ENCODE measurements at places on chromosomes 5 and 9.

DNA sequence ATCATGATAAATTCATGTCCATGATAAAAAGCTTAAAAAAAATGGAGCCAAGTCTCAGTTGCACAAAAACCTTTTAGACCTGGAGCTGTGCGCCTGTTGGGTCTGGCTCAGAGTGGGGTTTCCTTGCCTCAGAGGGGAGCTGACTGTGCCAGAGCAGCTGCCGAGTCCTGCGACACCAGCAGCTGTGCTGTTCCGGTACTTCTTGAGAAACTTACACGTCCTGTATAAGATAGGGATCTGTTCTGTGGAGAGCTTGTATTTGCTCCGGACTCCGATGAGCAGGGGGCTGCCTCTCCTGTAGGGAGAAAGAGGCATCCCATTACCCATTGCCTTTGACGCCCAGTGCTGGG, 28.6 kb downstream of the GFPT2 start:
- DNase-seq = no peak

GRCh38 chr5:168347368-168348083, 56.1 kb downstream of the WWC1 start:
- no peak for DNase-seq

GRCh38 chr9:125202846-125203618, 2.7 kb downstream of the RABEPK start:
- no peak for DNase-seq

GRCh38 chr9:114046875-114047274, 31.2 kb downstream of the AMBP start:
- no peak for DNase-seq

- peak; percentile 68 for DNase-seq
Observed at GRCh38 chr9:86072394-86072877, 26.9 kb downstream of the GOLM1 start.

- DNase-seq = no peak
Observed at GRCh38 chr9:38007016-38007415, 62.0 kb downstream of the SHB start.

DNA sequence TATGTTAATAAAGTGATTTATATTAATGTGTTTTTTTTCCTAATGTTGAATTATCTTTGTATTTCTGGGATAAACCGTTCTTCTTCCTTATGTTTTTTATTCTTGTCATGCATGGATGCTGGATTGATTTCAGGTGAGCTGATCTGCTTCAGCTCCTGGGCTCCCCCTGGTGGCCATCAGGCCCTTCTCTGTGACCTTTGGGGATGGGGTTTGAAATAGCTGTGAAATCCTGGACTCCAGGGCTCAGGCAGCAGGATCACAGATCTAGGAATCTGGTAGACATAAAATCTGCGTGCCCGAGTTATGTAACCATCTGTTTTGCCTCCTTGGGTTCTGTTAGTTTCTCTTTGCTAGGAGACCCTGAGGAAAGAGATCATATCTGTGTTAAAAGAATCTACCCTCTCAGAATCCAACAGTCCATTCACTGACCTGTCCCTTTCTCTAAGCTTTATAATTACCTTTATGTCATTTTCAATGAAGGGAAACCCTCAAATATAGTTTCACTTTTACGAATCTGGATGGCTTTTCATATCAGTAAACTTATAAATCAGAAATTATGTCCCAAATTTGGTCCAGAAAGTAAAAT, 12.2 kb upstream of the OR13J1 start:
- peak; percentile 87 for DNase-seq

GRCh38 chr5:58544195-58544594, 38.7 kb upstream of the RAB3C start:
- no peak for DNase-seq

GRCh38 chr5:39016587-39017275, 57.5 kb downstream of the RICTOR start:
- no peak for DNase-seq

DNA sequence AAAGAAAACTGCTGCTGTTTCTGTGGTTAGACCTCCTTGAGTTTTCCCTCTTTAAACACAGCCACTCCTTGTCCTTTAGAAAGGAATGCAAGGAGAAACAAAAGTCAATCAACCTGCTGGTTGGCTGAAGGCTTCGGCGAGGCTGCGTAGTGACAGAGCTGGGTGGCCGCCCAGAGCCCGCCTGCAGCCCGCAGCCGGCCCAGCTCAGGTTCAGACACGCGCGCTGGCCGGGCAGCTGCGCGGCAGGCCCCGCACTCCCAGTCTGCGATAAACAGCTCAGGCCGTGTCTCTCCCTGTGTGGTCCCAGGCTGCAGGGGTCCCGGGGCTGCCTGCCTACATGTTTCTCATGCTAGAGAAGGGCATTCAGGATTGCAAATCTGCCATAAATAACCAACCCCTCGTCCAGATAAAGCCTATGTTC, 115.4 kb downstream of the HSD17B3 start:
- DNase-seq = peak; percentile 84

GRCh38 chr5:6193310-6193709, 185.0 kb downstream of the MED10 start:
- no peak for DNase-seq

DNA sequence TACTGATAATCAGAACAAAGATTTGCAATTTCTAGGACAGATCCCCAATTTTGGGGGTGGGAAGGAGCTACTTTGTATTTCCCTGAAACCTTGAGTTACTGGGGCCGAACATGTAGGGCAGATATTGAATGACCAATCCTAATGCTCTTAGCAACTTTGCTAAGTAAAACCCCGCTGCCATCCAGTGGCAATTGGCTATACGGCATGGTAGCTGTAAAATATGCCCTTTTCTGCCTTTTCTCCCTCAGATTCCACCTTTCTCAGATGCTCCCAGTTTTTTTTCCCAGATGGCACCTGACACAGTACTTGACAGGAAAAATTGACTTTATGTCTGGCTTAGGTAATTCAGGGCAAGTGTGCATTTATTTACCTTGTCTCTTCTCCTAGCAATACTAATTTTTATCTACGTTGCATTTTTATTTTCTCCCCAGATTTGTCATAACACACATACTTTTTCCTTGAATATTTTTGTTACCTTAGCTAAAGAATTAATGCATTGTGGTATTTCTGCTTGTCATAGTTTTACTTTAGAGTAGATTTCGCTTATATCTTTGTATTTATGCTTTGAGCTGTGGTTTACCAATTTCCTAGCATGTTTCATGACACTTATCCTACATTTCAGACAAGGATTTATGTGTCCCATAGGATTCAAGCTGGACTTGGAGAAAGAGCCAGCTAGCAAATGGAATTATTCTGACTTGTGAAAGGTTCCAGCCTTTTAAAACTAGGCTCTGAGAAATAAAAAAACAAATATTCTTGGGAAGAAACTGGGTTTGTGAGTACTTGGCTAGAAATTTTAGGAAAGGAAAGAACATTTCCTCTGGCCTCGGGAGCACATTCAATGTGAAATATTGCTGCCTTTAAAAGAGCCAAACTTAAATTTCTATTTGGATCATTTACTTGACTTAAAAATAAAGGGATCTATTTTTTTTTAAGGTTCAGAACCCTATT, 37.4 kb downstream of the PIK3R1 start:
- peak; percentile 83 for DNase-seq

GRCh38 chr5:173192561-173192960, 42.4 kb downstream of the NKX2-5 start:
- no peak for DNase-seq

DNA sequence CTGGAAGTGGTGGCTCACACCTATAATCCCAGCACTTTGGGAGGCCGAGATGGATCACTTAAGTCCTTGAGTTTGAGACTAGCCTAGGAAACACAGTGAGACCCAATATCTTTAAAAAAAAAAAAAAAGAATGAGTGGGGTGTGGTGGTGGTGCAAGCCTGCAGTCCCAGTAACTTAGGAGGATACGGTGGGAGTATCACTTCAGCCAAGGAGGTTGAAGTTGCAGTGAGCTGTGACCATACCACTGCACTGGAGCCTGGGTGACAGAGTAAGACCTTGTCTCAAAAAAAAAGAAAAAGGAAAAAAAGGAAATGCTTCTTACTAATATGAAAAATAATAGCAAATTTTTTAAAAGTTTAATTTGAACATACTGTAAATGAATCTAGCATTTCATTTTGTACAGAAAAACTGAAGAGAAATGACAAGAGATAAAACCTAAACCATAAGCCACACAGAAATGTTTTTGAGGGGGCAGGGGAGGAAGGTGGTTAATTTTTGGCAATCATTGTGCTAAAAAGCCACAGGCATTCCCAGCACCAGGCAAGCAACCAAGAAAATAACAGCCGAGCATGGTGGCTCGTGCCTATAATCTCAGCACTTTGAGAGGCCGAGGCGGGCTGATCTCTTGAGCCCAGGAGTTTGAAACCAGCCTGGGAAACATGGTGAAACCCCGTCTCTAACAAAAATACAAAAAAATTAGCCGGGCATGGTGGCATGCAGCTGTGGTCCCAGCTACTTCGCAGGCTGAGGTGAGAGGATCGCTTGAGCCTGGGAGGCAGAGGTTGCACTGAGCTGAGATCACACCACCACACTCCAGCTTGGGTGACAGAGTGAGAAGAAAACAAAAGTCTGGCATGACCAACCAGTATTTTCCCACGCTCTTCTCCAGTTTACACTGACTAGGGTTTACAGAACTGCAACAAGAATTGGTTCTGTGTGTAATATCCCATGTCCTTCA, 114.5 kb upstream of the NR5A1 start:
- DNase-seq = peak; percentile 90

- no peak for DNase-seq
Observed at GRCh38 chr5:10624679-10625078, 60.8 kb downstream of the ANKRD33B start.

DNA sequence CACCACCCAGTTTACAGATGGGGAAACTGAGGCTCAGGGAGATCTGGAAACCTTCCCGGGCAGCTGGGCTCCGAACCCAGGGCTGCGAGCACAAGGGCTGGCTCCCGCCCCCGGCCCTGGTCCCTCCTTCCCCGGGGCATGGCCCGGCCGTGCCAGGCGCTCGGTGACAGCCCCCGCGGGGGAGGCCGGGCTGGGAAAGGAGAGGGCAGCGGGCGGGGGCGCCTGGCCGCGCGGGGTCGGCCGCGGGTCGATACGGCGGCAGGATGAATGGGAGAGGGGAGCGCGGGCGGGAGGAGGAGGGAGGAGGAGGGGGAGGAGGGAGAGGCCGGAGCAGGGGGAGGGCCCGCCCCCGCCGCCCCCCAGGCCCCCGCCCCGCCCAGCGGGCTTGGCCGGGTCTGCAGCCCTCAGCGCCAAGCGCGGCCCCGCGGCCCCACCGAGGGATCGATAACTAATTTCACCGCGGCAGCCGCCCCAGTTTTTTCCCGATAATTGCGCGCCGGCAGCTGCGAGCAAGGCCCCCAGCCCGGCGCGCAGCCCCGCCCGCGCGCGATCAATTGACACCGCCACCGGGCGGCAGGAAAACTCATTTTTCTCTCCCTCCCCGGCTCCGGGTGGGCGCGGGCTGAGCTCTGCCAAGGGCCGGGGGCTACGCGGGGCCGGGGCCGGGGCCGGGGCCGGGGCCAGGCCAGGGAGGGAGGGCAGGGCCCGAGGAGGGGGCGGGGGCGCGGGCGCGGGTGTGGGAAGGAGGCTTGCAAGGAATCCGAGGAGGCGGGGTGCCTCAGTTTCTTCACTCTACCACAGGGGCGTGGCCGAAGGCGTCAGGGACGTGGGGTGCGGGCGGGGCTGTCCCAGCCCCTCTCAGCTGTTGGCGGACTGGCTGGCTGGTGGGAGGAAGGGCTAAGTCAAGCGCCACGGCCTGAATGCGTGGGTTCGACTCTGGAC, 52.1 kb downstream of the C9orf50 start:
- DNase-seq = peak; percentile 78

DNA sequence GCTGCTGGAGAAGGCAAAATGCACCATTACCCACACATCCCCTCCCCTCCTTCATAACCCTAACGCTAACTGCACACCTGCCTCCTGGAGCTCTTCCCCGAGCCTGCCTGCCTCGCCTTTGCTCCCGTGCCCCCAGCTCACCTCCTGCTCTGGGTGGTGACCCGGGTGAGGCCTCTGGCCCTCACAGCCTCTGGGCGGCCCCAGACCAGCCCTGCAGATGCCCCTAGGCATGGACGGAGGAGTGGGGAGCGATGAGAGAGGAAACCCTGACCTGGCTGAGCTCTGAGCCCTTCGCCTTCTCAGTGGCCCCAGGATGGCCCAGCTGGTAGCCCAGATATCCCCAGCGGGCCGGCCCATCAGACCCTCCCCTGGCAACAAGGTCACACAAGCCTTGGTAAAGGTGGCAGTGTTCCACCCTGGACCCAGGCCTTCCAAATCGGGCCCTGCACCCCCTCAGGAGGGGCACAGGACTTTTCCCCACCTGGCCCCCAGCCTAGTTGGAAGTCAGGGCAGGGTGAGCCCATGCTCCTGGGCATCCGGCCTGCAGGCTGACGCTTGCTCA, 14.5 kb upstream of the CAMSAP1 start:
- DNase-seq = no peak

DNA sequence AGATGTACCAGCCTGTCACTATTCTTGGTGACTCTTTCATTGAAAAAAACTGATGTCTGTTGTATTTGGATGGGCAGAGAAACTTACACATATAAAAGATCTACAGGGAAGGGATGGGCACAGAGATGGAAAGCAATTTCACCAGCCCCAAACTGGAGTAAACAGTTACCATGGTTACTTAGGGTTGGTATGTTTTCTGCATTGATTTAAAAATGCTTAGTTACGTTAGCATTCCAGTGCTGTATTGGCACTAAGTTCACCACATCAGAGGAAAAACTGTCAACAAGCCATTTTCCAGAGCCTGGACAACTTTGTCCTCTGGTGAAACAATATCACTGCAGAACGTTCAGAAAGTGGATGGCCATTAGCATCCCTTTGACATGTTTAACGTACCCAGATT, 28.0 kb downstream of the MARCHF3 start:
- peak; percentile 65 for DNase-seq

DNA sequence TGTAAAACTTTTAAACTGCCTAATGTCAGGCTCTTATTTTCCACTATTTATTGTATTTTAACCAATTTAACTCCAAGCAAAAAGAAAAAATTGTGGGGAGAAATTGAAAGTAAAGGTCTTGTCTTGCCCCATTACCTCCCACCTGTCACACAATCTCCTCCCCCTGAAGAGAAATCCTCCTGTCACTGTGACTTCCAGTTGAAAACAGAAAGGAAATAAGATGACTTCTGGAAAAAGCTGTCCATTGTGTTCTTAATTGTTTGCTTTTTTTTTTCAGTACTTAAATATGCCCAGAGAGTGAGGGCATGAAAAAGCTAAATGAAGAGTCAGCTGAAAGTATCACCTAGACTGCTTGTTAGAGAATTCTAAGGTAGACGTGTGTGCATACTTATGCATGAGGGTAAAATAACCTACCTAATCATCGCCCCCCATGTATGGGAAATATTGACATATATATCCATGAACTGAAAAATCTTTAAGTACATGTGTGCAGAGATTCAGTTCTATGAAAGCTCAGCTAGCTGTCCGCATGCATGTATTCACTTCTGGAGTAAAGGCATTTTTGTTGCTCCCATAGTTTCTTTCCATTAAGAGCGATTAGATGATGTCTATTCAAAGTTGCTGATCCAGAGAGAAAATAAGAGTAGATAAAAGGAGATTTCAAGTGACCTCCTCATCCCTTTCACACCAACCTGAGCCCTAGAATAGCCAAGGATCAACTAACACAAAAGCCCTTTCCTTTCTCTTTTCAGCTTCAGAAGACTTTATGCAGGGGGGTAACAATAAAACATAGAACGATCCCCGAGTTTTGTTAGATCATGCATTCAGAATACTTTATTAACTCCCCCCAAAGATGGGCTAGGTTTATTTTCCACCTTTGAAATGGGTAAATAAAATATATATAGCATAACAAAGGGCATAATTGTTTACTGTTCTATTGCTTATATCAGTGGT, 5.3 kb downstream of the NR2F1-AS1 start:
- no peak for DNase-seq

- no peak for DNase-seq
Observed at GRCh38 chr5:1311439-1312055, 16.7 kb upstream of the TERT start.

Data from astrocyte of the hippocampus (primary cell).